Nasal cavity respiratory epithelium epithelial cell of viscerocranial mucosa (primary cell): ENCODE measurements at places on chromosomes 7 and 10. TPM values are rescaled to one million over a fixed set of nuclear protein-coding genes. Genes with fewer than 3 reads are reported as not detected.

The CPEB3 gene
- total RNA-seq: 3.1 and 4.0 TPM in 2 replicates

The AKR1C4 gene
- not detected in 2 replicates for total RNA-seq

The STEAP1 gene
- 9.9 and 20.1 TPM in 2 replicates for total RNA-seq

The SHOC2 gene
- 52.3 and 54.2 TPM in 2 replicates for total RNA-seq

The GOLGA7B gene
- total RNA-seq: 0.21 and 0.34 TPM in 2 replicates
